ENCODE measurements at places on chromosomes 5 and 9.

DNA sequence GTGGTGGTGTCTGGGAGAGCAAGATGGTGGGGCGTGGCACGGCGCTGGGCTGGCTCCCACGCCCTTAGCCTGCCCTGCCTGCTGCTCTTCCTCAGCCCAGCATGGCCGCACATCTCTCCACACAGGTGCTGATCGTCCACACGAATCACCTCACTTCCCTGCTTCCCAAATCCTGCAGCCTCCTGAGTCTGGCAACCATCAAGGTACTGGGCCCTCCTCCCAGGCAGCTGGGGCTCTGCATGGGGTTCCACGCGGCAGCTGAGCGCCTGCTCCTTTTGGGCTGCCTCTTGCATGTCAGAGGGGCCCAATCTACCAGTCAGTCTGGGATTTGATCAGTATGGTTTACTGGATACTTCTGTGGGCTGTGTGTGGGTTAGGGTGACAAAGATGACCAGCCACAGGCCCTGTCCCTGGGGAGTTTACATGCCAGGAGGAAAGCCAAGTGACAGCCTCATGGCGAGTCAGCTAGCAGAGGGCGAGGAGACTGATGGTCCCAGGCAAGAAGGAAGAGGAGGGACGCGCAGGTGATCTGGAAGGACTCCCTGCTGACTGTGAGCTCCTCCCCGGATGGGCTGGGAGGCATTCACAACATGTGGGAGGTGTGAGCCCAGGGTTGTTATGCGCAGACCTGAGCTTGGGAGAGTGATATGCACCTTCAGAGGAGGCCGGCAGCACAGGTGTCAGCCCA lies 6.0 kb downstream of the LRSAM1 start:
- DNase-seq, result no peak

GRCh38 chr9:36138496-36138895 lies 2.0 kb downstream of the GLIPR2 start:
- no peak for DNase-seq

DNA sequence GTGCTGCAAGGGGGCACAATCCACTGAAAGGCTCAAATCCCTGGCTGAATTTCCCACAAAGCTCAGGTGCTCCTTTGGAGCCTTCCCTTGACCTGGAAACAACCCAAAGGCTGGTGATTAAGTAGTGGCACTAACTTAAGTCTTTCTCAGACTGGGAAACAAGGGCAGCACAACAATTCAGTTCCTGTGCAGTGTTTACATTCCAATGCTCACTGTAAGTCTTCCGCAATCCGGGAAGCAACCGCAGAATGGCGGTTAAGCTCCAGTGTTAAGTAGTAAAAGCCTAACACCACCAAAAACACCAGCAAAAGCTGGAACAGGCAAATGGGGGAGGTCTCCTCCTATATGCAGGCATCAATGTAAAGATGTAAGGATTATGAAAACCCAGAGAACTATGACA lies 117.2 kb downstream of the TRPM3 start:
- no peak for DNase-seq

DNA sequence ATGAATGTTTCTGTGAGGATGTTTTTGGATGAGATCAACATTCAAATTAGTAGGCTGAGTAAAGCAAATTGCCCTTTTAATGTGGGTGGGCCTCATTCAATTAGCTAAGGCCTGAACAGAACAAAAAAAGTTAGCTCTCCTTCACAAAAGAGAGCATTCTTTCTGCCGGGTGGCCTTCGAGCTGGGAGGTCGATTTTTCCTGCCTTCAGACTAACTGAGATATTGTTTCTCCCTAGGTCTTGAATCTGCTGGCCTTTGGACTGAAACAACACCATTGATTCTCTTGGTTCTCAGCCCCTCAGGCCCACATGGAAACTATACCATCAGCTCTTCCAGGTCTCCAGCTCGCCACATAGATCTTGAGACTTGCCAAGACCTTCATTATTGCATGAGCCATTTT lies 29.1 kb upstream of the FREM1 start:
- DNase-seq, result no peak

DNA sequence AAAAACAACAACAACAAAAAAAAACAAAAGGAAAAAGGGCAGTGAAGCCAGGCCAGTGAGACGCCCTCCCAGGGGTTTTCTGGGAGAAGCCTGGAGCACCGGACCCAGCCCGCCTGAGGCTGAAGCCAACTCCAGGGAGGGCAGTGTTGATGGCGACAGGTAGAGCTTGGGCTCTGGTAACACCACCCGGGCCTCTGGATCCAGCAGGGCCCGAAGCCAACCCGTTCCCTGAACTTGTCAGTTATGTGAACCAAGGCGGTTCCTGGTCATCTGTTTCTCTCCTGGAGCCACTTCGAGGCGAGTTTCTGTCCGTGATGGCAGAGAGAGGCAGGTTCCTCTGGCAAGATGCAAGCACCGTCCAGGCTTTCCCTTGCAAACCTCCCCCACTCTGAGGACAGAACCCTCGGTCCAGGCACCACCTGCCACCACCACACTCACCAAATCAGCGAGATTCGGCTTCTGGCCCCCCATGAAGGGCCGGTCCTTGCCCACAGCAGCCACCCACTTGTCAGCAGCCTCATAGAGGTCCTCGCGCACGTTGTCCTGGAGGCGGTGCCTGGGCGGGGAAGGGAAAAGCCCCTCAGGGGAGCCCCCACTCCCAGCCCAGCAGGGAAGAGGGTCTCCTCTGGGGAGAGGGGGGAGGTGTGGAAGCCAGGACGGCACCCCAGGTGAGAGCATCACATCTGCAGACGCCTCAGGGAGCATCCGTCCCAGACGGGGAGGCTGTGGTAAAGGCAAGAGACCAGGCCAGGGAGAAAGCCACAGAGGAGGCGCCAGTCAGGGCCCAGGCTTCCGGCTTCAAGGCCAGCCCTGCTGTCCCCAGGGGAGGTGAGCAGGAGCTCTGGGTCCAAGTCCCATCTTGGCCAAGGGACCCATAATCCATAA lies 5.4 kb downstream of the PTGES2 start:
- DNase-seq, result no peak

GRCh38 chr5:62043289-62044280 lies 262.4 kb upstream of the KIF2A start:
- no peak for DNase-seq

DNA sequence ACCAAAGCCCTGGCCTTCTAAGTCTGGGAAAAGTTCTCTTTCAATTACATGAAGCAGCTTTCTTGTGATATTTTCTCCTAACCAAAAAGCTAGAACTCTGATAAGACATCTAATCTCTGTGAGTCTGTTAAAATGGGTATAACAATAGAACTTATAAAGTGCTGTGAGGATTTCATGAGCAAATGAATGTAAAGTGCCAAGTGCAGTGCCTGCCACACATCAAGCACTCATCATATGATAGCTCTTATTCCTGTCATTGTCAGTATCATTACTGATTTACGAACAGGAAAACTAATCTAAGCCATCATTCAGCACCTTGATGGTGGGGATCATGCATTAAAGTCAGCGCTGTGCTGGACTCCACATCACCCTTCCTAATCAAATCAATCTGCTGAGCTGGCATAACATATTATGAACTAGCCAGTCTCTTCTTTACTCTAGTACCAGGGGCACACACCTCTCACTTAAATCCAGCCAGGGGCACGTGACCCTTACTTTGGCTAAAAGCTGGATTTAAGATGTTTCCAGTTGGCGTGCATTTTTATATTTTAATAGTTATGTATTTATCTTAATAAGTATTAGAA lies 37.3 kb downstream of the YIPF5 start:
- DNase-seq, result no peak

DNA sequence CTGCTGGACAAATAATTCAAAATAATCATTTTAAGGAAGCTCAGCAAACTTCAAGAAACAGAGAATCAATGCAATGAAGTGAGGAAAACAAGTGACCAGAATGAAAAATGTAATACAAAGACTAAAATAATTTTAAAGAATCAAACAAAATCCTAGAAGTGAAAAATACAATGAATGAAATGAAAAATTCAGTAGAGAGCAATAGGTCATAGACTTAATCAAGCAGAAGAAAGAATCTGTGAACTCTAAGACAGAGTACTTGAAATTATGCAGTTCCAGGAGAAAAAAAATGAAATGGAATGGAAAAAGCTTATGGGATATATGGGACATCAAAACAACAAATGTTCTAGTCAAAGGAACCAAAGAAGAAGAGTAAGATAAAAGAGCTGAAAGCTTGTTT lies 11.8 kb upstream of the ZDHHC21 start:
- DNase-seq, result no peak

DNA sequence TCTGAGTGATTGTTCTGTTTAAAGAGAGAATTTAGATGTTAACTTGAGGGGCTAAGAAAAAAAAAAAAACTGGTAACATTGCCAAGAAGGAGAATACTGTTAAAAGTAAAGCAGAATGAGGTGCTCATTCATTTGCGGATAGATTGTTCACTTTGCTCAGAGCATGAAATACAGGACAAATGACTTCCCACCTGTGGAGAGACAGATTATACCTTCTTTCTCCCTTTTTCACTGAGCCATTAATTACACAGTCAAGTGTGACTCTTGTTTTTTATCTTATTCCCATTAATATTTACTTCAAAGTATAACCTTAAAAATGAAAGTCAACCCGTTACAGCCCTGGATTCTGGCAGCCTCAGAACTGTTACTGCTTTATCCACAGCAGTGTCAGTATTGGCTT lies 264.5 kb downstream of the TAF11L14 start:
- no peak for DNase-seq

DNA sequence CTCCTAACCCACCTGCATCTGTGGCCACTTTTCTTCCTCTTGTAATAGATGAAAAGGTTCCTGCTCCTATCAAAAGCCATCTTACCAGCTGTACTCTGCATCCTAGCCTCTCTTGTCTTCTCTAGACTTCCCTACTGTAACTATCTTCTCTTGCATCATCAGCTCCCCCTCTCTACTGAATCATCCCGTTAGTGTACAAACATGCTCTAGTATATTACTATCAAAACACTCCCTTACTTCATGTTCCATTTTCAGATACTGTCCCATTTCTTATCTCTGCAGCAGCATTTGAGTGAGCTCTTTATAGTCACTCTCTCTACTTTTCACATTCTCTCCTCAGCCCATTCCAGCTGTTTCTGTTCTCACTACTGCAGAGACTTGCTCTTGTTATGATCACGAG lies 2.8 kb downstream of the SRA1 start:
- DNase-seq, result no peak

DNA sequence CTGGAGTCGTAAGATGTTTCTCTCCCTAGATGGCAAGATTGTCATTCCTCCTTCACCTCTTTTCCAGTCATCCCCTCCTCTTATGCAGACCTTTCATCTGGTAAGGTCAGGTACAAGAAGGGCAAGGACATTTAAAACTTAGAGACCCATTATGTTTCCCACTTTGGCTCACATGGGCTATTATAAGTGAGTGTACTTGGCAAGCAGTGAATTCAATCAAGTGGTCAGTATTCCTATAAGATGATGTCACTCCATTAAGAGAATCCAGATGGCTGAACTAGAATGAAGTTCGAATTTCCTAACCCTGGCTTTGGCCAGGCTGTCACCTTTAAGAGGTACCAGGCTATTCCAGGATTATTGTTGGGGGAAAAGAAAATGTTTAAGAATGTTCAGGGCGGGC lies 32.2 kb downstream of the ZNF131 start:
- DNase-seq, result no peak

DNA sequence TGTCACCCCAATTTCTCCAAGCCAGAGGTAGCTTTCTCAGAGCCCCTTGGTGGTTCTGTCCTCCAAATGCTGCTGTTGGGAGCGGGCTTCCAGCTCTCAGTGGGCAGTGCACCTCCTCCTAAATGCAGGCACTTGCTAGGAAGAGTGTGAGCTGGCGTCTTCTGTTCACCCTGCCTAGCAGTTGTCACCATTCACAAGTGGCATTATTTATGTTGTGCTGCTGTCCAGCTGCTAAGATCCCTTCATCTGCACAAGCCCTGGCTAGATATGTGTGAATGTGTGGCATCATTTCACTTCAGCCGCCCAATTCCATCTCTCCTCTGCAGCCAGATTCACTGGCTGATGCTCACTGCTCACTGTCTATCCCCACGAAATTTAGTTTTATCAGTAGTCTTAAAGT lies 43.7 kb downstream of the SLC36A1 start:
- no peak for DNase-seq

DNA sequence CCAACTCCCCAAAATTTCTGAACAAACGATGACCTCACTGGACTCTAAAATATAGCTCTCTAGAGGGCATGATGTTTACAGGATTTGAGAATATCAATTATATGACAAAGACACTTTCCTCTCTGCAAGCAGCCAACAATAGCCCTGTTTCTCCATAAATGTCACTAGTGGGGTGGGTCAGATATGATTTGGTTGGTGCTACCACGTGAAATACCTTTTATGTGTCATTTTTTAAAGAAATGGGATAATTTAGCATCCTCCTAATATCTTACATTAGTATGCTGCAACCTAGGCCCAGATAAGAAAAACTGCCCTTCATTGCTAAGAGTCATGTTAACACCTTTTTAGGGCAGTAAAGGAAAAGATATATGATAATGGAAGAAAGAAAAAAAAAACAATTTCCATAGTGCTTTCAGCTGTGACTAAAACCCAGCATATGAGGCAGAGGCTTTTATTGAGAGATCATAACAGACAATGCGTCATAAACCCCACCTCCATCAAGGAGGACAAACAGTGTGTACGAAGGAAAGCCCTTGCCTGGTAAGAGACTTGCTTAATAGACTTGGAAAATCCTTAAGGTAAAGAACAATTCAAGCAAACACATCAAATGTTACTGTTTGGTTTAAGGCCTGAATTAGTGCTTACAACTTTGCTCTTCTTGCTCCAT lies 372.4 kb upstream of the PAPPA start:
- no peak for DNase-seq

DNA sequence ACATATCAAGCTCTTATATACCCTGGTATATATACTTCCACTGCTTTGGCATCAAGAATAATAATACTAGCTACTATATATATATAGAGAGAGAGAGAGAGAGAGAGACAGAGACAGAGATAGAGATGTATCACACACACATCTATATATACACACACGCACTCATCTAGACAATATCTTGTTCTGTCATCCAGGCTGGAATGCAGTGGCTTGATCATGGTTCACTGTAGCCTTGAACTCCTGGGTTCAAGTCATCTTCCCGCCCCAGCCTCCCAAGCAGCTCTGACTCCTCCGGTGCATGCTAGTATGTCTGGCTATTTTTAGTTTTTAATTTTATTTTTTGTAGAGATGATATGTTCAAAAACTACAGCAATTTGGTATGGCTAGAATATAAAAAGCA lies 22.5 kb downstream of the ANKHD1 start:
- no peak for DNase-seq

GRCh38 chr5:43627028-43627427 lies 24.0 kb downstream of the NNT start:
- DNase-seq, result no peak

GRCh38 chr5:84181093-84181492 lies 203.6 kb downstream of the EDIL3 start:
- no peak for DNase-seq

- DNase-seq, result no peak
Observed at GRCh38 chr9:75869236-75869635, 21.2 kb upstream of the PCSK5 start.

GRCh38 chr5:135739383-135739981 lies 95.0 kb upstream of the SLC25A48 start:
- DNase-seq, result no peak

DNA sequence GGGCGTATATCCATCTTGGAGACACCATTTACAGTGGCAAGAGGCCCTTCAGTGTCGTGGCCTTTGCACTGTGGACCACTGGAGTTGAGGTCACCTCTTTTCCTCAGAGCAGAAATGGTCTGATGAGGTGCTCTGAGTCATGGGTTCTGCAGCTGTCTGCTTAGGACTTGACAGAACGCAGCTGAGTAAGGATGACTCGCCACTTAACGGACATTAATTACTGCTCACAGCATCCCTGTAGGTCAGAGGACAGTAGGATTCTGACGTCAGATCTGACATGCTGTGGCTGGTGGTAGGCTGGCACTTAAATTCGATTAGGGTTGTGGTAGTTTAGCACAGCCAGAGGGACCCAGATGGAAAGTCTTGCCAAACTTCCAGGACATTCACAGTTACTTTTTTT lies 479.4 kb downstream of the DMAC1 start:
- DNase-seq, result no peak
